Thoracic aorta (tissue), 2 donors: ENCODE measurements at places on chromosomes 7 and 10.

GRCh38 chr7:140156460-140157080 lies 20.2 kb downstream of the KDM7A start:
- DNase-seq = no peak

DNA sequence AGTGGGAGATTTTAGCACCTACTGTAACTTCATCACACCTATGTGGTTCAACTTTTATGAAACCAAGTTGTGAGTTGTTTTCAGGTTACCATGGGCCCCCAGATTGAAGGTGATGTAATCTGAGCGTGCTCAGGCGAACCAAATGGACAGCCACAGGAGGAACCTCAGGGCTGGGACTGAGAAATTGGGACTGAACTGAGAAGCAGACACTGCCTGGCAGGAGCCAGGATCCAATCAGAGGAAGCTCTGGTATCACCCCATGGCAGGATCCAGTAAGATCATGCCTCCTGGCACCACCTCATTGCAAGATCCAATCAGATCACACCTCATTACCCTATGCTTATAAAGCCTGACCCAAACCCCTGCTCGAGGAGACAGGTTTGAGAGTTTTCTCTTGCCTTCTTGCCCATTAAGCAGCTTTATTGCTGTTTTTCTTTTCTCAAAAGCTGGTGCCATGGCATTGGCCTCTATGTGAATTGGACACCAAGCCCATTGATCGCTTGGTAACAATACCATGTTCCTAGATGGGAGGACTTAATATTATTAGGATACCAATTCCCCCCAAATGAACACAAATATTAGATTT lies 43.2 kb upstream of the GDF10 start:
- no peak for DNase-seq

- no peak for DNase-seq
These were observed 73.3 kb downstream of the NRCAM start for GRCh38 chr7:108382932-108383331.

DNA sequence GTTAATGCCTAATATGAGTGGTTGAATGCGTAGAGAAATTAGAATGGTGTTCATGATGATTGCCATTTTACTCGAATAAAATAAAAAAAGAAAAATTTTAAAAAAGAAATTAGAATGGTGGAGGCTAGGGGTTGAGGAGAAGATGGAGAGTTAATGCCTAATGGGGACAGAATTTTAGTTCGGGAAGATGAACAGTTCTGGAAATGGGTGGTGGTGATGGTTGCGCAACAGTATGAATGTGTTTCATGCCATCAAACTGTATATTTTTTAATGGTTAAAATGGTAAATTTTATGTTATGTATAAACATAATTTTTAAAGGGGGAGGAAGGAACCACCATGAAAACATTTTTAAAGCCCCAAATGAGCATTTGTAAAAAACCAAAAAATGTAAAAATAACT lies 140.1 kb upstream of the AGK start:
- no peak for DNase-seq

GRCh38 chr10:69630651-69631400 lies 779 bp downstream of the FAM241B start:
- DNase-seq = no peak

DNA sequence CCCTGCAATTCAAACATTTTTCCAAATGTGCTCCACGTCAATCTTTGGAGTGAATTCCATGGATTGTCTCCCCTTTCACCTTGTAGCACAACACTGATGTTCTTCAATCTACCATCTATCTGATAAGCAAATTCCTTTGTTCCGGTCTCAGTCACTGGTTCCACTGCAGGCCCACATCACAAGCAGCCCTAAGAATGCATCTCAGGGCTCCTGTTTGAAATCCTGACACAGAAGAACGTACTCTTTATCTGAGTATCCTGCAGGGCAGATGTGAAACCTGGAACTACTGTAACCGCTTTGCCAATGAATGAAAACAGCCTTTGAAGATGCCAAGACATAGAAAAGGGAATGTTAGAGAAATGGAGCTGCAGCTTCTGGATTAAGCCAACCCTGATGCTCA lies 62.9 kb upstream of the FAM133B start:
- no peak for DNase-seq

- DNase-seq = no peak
These were observed 219.3 kb upstream of the MKLN1 start for GRCh38 chr7:131108212-131108940.

DNA sequence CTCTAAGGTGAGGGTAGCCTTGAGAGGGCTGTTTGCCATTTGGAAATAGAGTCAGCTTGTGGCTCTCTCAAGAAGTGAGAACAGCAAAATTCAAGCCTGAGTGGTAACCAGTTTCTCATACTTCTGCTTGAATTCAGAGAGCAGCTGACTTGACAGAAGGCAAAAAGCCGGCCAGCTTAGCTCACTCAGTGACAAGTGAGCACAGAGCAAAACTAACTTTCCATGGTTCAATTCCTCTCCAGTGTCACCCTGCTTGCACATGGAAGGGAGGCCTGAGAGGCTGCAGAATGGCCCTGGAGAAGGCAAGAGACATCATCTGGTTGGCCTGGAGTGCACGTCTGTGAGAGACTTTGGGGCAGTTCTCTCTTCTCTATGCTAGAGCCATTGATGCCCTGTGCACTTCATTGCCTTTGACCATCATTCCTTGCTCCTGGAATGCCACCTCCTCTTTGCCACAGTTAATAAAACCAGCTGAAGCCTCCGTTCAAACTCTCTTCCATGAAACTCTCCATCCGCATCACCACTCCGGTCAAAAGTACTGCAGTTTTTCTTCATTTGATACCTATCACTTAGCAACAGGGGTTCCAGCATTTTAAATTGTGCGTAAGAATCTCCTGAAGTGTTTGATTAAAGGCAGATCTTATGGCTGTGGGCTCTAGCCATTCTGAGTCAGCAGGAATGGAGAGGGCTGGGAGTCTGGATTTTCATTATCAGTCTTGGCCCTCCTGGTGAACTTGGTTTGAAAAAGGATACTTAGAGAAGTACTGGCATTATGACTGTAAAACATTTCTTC lies 69.8 kb upstream of the PIK3CG start:
- no peak for DNase-seq

DNA sequence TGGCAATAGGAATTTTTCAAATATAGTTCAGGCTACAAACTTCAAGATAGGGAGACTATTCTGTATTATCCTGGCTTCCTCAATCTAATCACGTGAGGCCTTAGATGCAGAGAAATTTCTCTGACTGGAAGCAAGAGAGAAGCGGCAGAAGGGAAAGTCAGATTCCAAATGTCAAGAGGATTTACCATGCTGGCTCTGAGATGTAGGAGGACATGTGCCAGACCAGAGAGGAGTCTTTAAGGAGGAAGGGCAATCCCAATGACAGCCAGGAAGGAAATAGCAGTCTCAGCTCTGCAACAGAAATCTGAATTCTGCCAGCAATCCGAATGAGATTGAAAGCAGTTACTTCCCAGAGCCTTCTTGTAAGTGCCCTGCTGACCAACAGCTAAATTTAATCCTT lies 57.4 kb downstream of the NUTM2E start:
- no peak for DNase-seq

DNA sequence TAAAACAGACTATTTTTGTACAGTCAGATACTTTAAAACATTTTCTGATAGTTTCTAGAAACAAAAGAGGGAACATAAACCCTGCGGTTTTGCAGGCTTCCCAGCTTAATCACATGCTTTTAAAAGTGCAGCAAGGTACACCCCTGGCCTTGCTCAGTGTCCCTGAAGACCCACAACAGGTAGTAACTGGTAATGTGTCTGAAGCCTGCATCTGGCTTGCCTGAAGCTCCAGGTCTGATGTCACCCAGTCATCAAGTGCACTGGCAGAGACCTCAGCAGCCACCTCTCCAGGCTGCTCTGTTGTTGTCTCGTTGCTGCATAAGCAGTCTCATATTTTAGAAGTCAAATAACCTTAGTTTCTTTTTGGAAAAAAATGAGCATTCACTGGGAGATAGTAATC lies 376.1 kb upstream of the MTPN start:
- DNase-seq = no peak

GRCh38 chr7:43480581-43480980 lies 102.3 kb upstream of the STK17A start:
- DNase-seq = no peak

DNA sequence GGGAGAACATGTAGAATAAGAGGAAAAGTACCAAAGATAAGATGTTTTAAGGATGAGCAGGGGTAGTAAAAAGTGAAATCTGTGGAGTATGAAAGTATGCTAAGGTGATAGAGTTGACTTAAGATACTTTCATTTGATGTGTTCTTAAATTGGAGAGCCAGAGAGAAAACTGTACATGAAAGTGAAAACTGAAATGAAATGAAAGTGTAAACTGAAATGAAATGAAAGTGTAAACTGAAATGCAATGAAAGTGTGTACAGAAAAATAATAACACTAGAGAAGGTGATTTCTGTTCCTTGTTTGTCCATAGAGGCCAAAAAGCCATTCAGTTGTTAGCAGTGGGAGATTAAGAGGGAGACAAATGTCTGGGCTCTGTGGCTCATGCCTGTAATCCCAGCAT lies 17.5 kb downstream of the AHR start:
- DNase-seq = no peak

DNA sequence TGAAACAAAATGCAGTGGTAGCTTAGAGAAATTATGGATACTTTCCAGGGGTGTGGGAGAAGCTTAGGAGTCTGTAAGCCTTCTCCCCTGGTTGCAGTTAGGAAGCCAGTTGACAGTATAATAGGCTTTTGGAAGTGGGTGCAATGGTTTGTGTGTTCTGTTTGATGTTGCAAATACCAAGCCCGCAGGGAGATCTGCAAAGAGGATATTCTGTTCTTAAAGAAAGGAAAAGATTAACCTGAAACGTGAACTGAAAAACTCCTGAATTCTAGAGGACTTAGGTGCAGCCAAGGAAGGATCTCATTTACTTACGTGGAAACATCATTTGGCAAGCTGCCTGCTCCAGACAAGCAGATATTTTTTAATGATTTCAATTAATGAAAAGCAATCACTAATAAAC lies 496.6 kb downstream of the AUTS2 start:
- no peak for DNase-seq

GRCh38 chr7:12244129-12244528 lies 33.0 kb downstream of the TMEM106B start:
- no peak for DNase-seq

DNA sequence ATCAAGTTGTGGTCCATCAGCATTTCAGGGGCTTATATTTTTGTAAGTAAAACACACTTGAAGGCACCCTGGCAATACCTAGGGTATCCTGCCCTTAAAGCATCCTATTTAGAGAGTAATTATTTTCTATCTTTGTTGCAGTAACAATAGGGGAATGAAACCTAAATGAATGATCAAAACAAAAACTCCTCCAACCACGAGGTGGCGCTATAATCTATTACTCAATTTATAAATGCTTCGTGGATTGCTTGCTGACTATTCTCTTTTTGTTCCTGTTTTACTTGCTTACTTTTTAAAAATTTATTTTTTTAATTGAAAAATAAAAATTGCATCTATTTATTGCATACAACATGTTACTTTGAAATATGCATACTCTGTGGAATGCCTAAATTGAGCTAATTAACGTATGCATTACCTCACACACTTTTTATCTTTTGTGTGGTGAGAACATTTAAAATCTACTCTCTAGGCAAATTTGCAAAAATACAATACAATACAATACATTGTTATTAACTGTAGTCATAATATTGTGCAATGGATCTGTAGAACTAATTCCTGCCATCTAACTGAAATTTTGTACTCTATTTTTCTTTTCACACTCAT lies 147.7 kb upstream of the BMPER start:
- no peak for DNase-seq

DNA sequence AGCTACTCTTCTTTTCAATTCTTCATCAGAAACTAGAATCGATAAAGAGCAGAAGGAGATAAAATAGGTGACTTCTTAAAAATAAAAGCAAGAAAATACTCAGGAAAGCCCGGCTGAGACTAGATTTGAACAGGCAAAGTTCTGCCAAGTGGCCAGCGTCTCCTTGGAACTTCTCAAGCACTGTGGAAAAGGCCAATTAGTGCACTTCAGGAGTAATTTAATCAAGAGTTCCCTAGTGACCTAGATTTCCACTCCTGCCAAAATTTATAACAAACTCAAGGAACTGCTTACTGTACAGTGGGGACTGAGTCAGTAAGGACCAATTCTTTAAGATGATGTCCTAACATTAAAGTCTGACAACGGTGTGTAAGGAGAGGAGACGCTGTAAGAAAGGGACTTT lies 57.3 kb downstream of the CHCHD3 start:
- DNase-seq = no peak

- no peak for DNase-seq
These were observed 121.2 kb upstream of the ADARB2 start for GRCh38 chr10:1858547-1858946.

GRCh38 chr7:98731651-98732050 lies 114.6 kb downstream of the NPTX2 start:
- no peak for DNase-seq

DNA sequence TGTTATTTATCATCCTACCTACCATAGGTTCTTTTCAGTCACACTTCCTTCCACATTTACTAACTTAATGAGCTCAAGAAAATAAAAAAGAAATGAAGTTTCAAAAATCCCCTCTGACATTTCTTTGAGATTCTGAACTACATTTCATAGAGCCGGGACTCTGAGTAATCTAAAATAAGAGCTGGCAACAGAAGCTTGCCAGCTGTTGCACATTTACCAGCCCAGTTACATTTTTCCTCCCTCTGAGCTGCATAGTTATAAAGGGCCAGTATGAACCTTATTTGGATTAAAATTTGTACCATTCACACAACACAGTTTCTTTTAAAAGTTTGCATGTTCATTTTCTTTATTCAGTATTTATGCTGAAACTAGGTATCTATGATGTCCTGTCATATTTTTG lies 119.5 kb upstream of the CAV2 start:
- no peak for DNase-seq

GRCh38 chr10:113340282-113340681 lies 212.6 kb upstream of the HABP2 start:
- DNase-seq = no peak

- DNase-seq = no peak
These were observed 352.6 kb upstream of the AUTS2 start for GRCh38 chr7:69245646-69246045.

DNA sequence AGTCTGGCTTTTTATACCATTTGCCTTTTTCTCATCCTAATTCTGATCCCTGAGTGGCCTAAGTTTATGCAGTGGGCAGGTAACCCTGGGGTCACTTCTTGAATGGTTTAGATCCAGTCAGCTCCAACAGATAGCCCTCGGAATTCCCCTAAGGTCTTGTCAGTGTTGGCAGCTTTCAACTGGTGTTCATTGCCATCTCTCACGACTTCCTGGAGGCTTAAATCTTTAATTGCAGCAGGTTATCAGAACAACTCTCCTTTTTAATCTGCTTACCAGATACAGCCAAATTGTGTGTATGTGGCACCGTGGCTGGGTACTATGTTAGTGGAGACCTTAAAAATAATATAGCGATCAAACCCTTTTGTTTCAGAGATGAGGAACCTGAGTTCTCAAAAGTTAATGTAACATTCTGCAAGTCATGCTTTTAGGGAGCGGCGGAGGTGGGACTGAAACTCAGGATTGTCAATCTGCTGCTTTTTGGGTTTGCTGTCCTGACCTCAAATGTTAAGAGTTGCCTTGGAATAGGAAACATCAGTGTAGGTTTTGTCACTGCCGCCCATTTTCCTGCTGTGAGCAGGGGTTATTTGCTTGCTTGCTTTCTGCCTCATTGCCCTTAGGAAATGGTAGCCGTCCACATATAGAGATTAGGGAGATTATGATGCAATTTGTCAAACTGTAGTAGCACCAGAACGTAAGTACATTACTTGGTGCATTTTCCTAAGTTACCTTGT lies 818 bp downstream of the DLD start:
- DNase-seq = no peak
